HCT116 (cell line): ENCODE measurements at places on chromosomes 13 and 19. TPM values are rescaled to one million over a fixed set of nuclear protein-coding genes. Genes with fewer than 3 reads are reported as not detected.

Gene APOC1
- total RNA-seq, result 5.1 TPM

DNA sequence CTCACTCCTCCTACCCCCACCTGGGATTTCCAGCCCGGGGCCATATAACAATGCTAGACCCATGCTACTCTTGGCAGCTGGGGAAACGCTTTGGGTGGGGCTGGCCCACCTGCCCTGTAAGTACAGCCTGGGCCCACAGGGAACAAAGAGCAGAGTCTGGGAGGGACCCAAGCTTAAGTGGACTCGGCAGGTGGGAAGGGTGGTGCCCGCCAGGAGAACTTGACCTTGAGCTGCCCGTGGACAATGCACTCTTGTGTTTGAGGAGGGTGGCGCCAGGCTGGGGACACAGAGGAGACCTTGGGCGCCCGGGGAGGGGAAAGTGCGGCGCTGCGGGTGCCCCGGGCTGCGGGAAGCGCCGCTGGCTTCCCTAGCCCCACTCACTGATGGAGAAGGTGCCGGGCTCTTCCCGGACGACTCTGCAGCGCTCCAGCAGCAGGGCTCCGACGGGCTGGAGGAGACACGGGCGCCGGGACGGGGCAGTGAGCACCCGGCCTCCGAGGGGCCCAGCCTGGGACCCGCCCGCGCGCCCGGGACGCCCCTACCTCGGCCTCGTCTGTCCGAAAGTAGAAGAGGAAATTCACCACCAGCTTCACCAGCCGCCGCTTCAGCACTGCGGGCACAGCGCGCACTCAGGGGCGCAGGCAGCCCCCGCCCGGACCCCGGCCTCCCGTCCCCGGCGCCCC is 607 bp downstream of the PLEKHJ1 start:
- DNase-seq, result no peak

GRCh38 chr13:32408296-32409000 is 19.5 kb downstream of the N4BP2L1 start:
- DNase-seq, result no peak

DNA sequence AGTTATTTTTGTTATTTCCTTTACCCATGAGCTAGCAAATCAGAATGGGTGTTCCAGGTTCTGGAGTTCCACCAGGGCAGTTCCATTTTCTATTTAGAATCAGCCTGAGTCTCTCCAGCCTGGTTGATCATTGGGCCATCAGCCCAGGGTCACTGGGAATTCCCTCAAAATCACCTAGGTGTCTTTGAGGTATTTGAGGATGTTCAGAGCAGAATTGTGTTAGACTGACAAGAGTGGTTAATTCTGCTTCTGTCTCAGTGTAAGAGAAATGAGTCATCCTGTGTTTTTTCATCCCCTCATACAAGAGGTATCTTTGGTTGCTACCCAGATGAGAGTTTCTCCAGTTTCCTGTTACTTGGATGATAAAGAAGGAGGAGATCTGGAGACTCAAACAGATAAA is 11.7 kb downstream of the ZNF66 start:
- DNase-seq, result no peak

- DNase-seq, result no peak
Measured at GRCh38 chr19:53102756-53103233, 427 bp downstream of the ZNF160 start.

GRCh38 chr13:113647351-113648215 is 10.4 kb downstream of the ATP4B start:
- DNase-seq, result peak; percentile 19
